Non-pigmented ciliary epithelial cell (primary cell): ENCODE measurements at places on chromosomes 1 and 21.

- DNase-seq = no peak
These were observed 30.0 kb downstream of the ARHGEF10L start for GRCh38 chr1:17569200-17570139.

DNA sequence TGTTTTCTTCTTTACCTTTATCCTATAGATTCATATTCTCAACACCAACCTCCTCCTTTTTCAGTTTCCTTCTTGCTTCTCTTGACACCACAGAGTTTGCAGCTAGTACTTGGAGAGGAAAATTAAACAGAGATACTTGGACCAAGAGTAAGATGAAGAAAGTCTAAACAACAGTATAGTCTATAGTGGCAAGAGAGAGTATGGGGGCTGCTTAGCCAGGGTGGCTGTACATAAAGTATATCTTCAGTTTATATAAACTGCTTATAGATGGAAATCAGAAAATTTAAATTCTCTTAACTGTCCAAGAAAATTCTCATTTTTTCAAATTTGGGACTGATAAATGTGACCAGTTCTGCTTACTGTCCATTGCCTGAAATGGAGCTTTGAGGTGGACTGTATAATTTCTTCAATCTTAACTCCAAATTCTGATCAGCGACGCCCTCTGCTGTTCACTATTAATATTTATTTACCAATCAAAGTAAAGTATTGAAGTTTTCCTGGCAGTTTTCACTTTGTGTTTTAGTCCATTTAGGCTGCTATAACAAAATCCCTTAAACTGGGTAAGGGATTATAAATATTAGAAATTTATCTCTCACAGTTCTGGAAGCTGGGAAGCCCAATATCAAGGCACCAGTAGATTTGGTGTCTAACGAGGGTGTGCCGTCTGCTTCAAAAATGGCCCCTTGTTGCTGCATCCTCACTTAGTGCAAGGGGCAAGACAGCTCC, 14.8 kb upstream of the METTL18 start:
- peak; percentile 5 for DNase-seq

DNA sequence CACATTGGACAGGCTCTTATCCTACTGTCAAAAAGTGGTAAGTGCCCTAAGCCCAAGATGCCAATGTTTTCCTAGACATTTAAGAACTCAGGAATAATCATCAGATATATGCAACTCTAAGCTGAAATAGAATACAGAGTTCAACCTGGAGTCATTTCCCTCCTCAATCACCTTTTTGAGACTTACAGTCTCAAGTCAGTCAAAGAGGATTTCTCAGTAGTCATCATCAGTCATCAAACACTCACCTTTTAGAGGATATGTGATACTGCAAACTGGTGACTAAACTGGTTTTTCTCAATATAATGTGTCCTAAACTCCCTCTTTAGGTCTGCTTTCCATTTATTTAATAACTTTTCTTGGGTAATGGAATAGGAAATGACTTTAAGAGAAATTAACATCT, 145.3 kb upstream of the ADAMTS5 start:
- DNase-seq = no peak

GRCh38 chr21:41808094-41808493, 41.2 kb upstream of the RIPK4 start:
- no peak for DNase-seq
